ENCODE measurements at places on chromosomes 6 and 20.

GRCh38 chr20:5315807-5316187, 957 bp downstream of the PROKR2 start:
- no peak for DNase-seq

GRCh38 chr6:24844061-24844460, 45.3 kb upstream of the ARMH2 start:
- DNase-seq, result no peak

GRCh38 chr6:166839569-166839968, 116.8 kb downstream of the RNASET2 start:
- no peak for DNase-seq

GRCh38 chr6:44503471-44503870, 116.0 kb downstream of the CDC5L start:
- DNase-seq, result no peak

- no peak for DNase-seq
Observed at GRCh38 chr6:53244399-53244931, 95.8 kb upstream of the GCM1 start.

GRCh38 chr6:134351615-134352474, 33.9 kb upstream of the SGK1 start:
- no peak for DNase-seq

Data from hematopoietic multipotent progenitor cell treated with erythropoietin and hydrocortisone succinate and interleukin-3 and kit ligand, for 8 days (in vitro differentiated cells).